Stimulated activated CD8-positive, alpha-beta memory T cell treated with anti-CD3 and anti-CD28 coated beads, Interleukin-7, amount 100 ng/mL, for 1 hour (primary cell): ENCODE measurements at places on chromosomes 13 and 19.

DNA sequence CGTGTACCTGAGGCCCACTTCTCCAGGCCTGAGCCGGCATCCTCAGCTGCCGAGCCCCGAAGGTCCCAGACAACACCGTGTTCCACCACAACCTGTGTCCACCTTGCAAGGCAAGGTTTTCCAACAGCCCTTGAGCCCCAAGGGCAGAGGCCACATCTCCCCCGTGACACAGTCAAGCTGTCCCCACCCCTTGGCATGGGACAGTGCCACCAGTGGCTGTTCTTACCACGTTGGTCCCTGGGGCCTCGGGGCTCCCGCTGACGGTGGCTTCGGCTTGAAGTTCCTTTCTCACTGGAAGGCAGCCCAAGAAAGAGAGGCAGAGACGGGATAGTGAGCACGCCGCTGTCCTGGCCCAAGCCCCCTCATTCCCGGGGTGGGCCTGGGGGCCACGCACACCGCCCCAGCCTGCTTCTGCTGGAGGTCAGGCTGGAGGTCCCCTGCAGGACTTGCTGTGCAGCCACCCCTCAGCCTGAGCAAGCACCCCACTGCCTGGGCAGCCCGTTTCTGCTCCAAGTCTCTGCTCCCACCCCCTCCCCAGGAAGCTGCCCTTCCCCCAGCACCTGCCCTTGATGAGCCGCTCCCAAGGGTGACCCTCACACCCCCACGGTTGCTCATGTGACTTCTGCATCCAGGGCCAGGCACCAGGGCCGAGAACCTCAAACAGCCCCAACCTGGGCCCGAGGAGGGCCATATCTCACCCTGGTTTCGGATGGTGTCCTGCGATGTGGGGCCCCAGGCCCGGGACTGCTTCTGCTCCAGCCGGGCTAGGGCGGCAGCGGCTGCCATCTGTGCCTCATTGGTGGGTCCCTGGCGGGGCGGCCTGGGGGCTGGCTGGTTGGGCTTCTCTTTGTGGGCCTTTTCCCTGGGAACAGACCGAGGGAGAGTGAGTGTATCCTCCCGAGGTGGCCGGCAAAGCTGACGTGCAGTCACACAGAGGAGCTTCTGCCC is 4.1 kb downstream of the UBXN6 start:
- DNase-seq = no peak

GRCh38 chr13:35882722-35883497 is 248.3 kb downstream of the DCLK1 start:
- DNase-seq = no peak

- no peak for DNase-seq
Observed at GRCh38 chr13:109160887-109161669, 531.7 kb downstream of the MYO16 start.

GRCh38 chr19:6020972-6021805 is 43.2 kb upstream of the RANBP3 start:
- no peak for DNase-seq

GRCh38 chr19:48540110-48540509 is 11.9 kb upstream of the SULT2B1 start:
- no peak for DNase-seq

GRCh38 chr13:44160591-44161191 is 212.9 kb upstream of the SERP2 start:
- DNase-seq = no peak
